ENCODE measurements at places on chromosomes 2 and 18.
A peak's percentile ranks its signal among the peaks of the same experiment; 100 is the strongest.

GRCh38 chr2:45879406-45879805 lies 227.9 kb downstream of the PRKCE start:
- no peak for DNase-seq

- DNase-seq, result no peak
Measured at GRCh38 chr18:78448591-78448990, 531.0 kb upstream of the SALL3 start.

- DNase-seq, result no peak
Measured at GRCh38 chr2:215764441-215765048, 248.8 kb downstream of the MREG start.

DNA sequence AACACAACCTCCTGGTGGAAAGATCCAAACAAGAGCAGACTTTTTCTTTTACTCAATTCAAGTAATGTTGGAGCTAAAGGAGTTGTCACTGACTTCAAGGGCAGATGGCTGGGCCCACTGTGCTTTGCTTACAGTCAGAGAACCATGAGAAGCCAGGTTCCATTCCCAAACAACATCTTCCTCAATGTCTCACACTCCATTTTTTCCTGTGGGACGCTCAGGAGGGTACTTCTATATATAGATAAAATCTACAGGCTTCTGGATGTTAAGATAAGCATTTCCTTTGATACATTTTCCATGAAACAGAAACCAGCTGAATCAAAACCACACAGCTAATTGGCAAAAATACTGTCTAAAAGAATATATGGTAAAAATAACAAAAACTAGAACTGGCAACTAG lies 14.4 kb downstream of the IWS1 start:
- no peak for DNase-seq

DNA sequence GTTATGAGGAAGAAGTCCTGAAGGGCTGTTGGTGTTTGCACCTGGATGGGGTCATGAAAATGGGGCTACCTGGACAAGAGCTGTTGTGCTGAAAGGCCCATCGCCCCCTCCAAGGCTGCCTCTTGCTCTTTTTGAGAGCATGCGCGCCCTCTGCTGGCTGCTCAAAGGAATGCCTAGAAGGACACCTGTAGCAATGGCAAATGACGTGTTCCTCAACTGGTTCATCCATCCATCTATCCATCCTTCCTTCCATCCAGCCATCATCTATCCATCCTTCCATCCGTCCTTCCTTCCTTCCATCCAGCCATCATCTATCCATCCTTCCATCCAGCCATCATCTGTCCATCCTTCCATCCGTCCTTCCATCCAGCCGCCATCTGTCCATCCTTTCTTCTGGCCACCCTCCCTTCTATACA lies 17.2 kb upstream of the RPL31 start:
- peak; percentile 81 for DNase-seq

DNA sequence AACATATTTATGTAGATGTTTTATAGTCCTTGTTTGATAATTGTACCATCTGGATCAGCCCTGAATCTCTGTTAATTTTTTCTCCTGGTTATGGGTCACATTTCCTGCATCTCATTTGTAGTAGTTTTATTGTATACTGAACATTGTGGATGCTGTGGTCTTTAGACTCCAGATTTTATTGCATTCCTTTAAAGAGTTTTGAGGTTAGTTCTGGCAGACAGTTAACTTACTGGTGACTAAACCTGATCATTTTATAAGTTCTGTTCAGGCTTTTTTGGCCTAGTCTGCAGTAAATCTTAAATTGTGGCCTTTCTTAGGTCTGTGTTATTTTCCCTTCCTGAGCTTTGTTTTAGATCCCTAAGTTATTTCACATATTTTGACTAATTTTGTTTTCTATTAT lies 84.3 kb downstream of the FANCL start:
- no peak for DNase-seq

DNA sequence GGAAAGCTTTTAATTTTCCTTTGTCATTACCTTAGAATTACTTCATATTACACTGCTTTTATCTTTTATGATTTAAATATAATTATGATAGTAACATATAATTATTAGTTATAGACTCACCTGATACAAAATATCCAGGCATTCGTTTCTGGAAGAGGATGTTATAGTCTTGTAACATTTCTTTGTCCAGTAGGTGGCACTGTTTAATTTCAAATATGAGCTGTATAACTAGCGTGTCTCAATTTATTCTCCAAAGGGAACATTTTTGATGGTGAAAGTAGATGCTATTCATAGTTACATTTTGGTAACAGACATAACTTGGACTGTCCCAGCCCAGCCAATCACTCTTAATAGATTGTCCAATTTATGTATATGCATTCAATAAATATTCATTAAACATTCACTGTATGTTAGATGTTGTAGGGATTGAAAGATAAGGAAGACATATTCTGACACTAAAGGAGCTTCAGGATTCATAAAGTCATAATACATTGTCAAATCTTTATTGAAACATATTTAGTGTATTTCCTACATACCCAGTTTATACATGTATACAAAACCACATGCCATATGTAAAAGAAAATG lies 19.2 kb downstream of the DAW1 start:
- no peak for DNase-seq

DNA sequence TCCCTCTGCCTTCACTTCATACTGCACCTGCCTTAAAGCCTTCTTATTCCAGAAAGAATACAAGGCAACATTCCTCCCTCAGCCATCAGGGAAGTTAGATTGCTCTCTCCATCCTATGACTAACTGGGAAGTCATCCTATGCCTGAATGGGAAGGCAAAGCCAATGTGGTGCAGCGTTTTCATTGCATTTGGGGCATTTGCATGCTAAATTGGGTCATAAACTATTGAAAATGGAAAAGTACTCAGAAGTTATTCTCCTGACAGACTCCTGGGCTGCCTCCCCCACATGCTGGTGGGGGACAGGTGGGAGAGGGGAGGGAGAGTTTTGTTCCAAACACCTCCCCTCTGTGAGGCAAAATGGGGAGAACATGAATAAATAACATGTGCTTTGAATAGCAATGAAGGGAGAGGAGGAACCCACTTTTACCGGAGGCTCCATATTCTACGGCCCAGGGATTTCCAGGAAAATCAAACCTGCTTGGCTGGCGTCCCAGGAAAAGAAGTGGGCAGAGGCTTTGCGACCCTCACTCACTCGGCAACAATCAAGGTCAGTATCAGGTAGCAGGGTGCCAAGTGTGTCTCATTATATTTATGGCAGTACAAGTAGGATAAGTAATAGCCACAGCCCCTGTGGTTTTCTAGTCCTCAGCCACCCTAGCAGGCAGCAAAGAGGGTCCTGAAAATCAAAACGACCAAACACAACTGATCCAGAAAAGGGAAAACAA lies 84.1 kb downstream of the BOD1L2 start:
- no peak for DNase-seq

GRCh38 chr2:31384771-31385276 lies 29.7 kb downstream of the XDH start:
- no peak for DNase-seq

- DNase-seq, result no peak
Measured at GRCh38 chr18:27483276-27483675, 298.2 kb upstream of the CHST9 start.

DNA sequence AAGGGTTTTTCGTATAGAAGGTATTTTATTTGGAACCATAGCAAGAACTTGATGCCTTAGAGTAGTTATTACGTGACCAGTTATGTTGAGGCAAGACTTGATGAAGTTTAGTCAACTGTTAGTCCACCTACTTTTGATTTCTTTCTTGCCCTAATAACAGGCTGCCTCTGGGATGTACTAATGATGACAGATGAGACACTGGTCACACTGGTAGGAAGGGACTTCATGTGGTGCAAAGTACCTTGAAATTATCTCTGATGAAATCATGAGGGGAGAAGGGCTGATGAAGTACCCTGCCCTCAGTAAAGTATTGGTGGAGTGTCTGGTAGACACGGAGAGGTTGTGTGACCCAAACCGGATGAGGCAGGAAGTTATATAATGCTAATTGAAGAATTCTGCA lies 5.4 kb downstream of the DIS3L2 start:
- DNase-seq, result no peak

DNA sequence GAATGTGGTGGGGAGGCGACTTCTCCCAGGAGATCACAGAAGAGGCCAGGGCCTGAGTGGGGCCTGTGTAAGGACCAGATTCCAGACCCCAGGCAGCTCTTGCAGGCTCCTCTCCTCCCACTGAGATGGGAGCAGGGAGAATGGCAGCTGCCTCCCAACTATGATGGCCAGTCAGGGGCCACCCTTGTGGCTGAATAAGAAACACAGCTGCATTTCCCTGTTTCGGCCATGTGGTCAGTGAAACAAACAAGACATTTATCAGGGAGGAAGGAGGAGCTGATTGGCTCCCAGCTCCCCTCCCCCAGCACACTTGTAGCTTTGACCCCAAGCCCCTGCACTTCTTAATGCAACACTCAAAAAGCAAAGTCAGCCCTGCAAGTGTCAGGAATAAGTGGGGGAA lies 143.5 kb downstream of the CELF4 start:
- DNase-seq, result no peak

DNA sequence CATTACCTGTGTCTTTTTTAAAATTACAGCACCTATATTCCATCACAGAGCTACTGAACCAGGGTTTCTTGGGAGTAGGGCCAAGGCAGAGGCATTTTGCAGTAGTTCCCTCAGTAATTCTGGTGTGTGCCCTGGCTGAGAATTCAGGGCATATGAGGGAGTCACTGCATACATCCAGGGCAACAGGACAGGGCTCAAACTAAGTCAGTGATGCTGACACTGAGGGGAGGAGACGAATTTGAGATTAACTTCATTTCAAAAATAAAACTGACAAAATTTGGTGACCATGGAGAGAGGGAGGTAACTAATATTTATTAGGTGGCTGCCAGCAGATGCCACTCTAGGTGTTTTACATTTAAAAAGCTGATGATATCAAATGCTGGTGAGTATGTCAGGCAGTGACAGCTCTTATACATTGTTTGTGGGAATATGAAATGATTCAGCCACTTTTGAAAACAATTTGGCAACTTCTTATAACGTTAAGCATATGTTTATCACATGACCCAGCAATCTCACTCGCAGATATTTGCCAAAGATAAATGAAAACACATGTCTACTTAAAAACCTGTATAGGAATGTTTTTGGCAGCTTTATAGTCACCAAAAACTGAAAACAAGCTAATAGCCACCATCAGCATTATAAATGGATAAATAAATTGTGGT lies 20.3 kb downstream of the STRADB start:
- no peak for DNase-seq

GRCh38 chr2:128745946-128746345 lies 427.3 kb upstream of the HS6ST1 start:
- DNase-seq, result no peak

DNA sequence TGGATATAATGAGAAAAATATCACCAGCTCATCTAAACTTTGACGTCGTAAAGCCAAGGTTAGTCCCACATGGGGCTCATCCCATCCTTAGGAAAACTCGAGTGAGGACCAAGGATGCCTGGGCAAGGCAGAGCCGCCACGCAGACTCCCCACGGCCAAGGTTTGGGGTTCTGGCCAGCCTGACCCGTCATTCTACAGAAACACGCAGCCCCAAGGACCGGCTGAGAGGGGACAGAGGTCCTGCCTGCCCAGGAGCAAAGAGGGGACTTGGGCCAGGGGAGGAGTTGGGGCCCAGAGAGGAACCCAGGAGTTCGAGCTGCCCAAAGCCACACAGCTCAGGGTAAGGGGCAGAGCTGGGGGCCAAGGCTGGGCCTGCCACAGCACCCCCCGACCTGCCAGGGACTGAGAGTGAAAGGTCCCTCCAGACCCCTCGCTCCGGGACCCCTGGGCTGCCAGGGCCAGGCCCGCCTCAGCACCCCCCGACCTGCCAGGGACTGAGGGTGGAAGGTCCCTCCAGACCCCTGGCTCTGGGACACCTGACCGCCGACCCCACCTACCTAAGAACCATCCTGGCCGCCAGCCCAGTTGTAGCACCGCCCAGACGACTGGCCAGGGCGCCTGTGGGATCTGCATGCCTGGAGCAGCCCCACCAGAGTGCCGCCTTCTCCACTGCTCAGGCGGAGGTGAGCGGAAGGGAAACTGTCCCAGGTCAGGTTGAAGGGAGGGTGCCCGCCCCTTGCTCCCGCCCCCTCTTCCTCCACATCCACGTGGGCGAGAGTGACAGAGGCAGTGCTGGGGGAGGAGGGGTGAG lies at the start of gene PDCD1:
Gene PDCD1 (minus strand): TSS at position 689 of the 811 bp plus-strand sequence. CDS start 56 bp downstream, at position 633.
- DNase-seq, result peak; percentile 86

DNA sequence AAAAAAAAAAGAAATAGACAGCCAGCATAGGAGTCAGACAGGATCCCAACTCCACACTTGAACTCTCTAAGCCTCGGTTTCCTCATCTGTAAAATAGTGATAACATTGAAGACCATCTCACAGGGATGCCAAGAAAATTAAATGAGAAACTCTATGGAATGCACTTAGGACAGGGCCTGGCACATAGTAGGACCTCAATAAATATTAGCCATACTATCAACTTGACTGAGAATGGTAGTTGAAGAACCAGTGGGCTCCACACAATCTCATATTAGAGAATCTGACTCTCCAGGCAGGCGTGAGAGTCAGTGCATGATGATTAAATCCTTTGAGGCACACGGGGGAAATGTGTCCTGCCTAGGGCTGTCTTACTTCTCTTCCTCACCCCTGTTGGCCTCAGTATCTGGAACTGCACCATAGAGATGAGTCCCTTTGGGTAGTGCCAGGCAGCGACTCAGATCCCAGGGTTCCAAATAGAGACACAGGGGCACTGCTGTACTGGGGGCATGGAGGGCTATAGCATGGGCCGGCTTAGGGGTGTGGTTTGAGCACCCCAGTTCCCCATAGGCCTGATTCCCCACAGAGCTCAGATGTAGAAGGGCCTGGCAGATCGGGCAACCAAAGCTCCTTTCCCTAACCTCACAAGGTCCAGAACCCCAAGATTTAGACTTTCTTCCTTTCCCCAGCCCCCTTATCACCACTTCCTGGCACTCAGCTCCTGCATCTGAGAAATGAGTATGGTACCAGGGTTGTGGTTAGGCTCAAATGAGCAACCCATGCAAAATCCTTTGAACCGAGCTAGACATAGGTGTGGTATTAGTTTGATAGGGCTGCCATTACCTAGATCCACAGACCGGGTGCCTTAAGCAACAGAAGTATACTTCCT lies 51.3 kb upstream of the CAB39 start:
- DNase-seq, result peak; percentile 79

DNA sequence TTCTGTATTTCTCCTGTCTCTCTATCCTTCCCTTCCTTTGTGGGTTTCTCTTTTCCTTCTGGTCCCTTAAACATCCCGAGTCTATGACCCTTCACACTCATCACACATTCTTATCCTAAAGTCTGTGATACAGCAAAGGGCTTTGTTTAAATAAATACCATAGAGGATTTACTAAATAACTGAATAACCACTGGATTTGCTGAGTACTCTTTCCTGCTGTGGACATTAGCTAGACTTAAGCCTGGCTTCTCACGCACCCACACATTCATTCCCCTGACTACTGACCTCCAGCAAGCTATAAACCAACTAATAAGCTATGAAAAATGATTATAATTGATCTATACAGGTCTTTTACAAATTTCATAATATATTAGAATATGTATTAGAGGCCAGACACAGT lies 76.6 kb downstream of the COL4A3 start:
- no peak for DNase-seq

GRCh38 chr2:60661073-60661738 lies 94.9 kb upstream of the PAPOLG start:
- no peak for DNase-seq

Data from activated T-cell treated with anti-CD3 and anti-CD28 coated beads, Interleukin-2, amount 50 U/mL, for 48 hours (primary cell).